ENCODE measurements at places on chromosomes 3 and 15.

GRCh38 chr3:81390796-81391195 lies 370.6 kb downstream of the GBE1 start:
- no peak for DNase-seq

DNA sequence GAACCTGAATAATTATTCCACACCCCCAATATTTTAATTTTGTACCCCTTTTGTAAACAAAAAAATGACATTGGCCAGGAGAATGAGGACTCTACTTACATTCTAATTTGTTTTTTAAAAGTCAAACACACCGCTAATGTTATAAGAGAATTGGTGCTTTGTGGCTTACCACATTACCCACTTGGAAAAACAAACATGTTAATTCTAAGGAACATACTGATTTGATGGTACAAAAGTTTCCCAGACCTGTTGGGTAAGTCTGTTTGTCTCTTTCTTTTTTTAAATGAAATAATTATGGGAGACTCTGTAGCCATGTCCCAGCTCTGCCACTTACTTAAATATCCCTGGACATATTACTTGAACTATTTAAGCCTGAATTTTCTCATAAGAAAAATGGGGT lies 352.5 kb upstream of the C2CD4B start:
- DNase-seq: no peak

DNA sequence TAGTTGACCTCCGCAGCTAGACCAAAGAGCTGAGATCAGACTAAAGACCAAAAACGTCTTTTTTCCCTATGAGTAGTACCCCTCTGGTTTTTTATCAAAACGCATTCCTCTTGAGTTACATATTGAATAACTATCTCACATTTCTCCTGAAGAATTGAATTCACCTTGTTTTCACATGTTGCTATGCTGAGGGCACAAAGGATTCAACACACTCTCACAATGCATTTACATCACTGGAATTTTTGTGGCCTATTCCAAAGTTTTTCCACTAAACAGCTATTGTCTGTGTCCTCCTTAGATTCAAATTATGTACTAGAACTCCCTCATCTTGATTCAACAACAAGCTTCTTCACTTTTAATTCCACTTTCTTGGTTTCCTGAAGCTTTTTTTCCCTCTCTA lies 112.5 kb downstream of the RSL24D1 start:
- no peak for DNase-seq

- no peak for DNase-seq
These were observed 7.0 kb downstream of the SNAP23 start for GRCh38 chr15:42502477-42502876.

- DNase-seq: no peak
These were observed 508.6 kb downstream of the FHIT start for GRCh38 chr3:60742606-60743145.

- DNase-seq: no peak
These were observed 34.4 kb upstream of the TLE3 start for GRCh38 chr15:70132139-70132538.

- no peak for DNase-seq
These were observed 10.3 kb upstream of the COPG1 start for GRCh38 chr3:129238945-129239705.

DNA sequence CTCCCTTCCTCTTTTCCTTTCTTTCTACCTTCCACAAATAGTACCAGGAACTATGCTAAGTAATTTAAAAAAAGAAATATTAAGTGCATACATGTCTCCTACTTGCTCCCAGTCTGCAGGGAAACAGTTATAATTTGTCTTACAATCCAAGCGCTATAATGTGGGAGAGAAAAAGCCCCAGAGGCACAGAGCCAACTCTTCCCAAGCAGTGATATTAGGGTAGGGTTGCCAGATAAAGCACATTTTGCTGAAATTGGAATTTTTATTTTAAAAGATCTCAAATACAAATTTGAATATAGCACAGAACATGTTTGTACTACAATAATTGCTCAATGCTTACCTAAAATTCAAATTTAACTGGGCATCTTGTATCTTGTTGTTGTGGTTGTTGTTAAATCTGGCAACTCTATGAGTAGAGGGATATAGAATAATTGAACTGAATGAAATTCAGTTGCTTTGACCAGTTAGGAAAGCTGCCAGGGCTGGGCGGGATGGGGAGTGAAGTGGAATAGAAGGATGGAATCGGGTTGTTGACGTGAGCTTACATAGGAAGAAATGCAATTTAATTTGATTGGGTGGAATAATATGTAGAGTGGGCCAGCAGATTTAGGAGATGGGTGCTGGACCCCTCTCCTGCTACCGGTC lies 52.6 kb upstream of the USP3 start:
- no peak for DNase-seq

DNA sequence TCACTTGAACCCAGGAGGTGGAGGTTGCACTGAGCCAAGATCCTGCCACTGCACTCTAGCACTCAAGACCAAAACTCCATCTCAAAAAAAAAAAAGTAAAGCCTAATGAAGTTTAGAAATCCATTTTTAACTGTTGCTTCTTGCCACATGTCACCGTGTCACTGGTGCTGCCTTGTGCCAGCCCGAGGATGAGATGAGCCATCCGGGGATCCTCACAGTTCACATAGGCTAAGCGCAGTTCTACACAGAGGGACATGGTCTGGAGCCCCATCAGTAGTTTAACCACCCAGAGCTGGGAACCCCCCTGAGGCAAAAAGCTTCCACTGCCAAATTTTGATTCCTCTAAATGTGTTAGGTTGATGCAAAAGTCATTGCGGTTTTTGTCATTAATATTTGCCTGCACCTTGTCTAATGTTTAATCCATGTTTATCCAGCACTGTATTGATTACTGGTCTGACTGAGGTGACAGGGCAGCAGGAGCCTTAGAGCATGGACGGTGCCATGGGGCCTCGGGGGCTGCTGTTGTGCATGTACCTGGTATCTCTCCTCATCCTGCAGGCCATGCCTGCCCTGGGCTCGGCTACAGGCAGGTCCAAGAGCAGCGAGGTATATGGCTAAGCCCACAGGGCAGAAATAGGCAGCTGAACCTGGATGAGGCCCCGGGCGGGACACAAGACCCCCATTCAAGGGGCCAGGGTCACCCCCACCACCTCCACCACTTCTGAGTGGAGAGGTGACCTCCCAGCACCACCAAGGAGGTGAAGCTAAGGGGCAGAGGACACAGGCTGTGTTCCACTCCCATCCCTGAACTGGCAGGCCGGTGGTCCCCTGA lies at the start of gene ITIH1:
TSS of gene ITIH1 (plus strand) at position 473 of the 832 bp plus-strand sequence. CDS start at position 490, 17 bp downstream.
- no peak for DNase-seq

GRCh38 chr3:159322322-159322939 lies 520.6 kb downstream of the MFSD1 start:
- peak; percentile 1 for DNase-seq

DNA sequence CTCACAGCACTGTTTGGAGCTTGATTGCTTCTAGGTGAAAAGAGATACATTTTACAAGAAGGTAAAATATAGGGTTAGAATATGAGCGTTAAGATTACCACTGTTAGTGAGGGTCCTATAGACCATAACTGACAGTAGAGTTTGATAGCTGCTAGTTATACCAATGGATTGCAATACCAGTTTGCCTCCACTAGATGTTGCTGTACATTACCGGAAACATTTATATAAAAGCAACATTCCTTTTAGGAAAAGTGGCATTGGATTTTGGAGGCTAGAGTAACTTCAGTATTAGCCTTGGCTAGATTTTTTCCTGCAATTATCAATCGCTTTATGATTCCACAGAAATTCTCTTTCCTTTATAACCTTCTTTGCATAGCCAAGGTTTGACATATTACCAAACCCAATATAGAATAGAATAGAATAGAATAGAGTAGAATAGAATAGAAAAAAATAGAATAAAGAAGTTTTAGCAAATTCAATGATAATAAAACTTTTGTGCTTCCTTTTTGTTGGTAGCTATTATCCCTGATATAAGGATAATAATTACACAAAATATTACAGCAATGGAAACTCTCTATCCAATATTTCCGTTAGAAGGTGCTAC lies 1093.6 kb upstream of the ALCAM start:
- DNase-seq: no peak
